ENCODE measurements at places on chromosomes 5 and 9.

GRCh38 chr5:126988021-126988569, 42.3 kb downstream of the MARCHF3 start:
- no peak for DNase-seq

DNA sequence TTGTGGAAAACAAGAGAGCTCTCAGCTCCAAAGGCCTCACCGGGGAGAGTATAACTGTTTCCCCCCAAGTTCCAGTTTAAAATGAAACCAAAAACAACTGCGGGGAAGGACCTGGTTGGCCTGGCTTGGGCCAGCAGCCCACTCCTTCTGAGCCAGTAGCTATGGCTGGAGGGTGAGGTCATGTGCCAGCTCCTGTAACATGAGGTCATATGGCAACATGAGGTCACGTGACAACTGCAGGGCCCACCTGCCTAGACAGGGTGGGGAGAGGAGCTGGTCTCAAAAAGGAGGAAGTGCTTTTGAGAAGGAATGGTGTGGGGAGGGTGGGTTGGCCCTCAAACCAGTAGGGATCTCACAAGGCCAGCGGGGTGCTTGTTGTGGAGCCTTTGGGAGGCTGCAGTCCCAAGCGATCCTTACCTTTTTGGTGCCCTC, 29.3 kb upstream of the CRB2 start:
- DNase-seq, result no peak

DNA sequence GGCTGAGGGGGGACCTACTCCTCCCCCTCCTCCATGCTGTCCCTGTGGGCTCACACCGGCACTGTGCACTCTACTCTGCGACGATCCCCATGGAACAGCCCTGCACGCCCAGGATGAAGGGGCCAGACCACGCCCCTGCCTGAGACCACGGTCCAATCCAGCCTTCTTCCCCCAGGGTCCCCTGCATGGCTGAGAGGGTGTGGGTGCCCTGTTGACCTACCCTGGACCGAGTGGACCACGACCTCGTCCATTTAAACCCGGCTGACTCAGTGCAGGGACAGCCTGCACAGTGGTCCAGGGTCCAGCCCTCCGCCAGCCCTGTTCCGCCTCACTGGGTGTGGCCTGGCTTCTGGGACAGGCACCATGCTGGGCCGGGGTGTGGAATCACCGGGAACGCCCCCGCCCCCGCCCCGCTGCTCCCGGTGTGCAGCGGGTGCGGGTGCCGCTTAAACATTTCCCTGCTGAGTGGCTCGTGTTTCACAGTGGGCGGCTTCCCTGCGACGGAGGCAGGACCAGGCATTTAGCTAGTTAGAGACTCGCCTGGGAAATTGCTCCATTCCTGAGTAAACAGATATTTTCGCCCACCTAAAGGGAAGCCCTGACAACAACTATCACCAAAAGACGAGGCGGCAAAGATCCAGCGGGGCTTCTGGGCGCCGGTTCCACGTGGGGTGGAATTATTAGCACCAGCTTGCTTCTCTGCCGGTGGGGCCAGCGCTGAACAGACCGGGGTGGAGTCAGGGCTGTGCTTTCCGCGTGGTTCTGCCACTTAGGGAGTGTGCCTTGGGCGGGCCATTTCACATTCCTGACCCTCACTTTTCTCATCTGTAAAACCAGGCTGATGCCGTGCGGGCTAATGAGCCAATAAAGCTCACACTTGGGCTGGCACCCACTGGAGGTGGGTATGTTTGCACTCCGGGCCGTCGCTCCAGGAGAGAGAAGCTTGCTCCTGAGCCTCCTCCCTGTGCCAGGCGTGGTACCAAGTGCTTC, 22.6 kb downstream of the DBH start:
- peak; percentile 63 for DNase-seq

DNA sequence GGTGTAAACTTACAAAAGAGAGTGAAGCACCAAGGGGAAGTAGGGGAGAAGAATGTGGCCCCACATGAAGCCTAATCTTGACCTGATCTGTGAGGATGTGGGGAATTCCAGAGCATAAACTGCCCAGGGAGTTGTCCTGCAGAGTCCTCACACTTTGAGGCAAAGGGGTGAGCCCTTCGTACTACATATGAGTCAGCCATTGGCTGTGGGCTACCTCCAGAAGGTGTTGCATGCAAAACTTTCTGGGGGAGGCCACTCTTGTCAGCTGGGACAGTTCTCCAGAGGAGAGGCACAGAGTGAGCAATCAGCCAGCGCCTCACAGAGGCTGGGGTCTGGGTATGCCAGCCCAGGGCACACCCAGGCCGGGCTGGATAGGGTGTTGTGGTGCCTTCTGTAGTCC, 98.1 kb upstream of the NMUR2 start:
- DNase-seq, result no peak

- no peak for DNase-seq
These were observed 670 bp downstream of the CCDC171 start for GRCh38 chr9:15553528-15553898.

GRCh38 chr9:124347206-124347967, 67.9 kb downstream of the PSMB7 start:
- peak; percentile 6 for DNase-seq

- peak; percentile 65 for DNase-seq
These were observed 246.5 kb downstream of the PTPRD start for GRCh38 chr9:10366171-10366779.

- peak; percentile 2 for DNase-seq
These were observed 102.2 kb upstream of the CLINT1 start for GRCh38 chr5:157961176-157961575.

DNA sequence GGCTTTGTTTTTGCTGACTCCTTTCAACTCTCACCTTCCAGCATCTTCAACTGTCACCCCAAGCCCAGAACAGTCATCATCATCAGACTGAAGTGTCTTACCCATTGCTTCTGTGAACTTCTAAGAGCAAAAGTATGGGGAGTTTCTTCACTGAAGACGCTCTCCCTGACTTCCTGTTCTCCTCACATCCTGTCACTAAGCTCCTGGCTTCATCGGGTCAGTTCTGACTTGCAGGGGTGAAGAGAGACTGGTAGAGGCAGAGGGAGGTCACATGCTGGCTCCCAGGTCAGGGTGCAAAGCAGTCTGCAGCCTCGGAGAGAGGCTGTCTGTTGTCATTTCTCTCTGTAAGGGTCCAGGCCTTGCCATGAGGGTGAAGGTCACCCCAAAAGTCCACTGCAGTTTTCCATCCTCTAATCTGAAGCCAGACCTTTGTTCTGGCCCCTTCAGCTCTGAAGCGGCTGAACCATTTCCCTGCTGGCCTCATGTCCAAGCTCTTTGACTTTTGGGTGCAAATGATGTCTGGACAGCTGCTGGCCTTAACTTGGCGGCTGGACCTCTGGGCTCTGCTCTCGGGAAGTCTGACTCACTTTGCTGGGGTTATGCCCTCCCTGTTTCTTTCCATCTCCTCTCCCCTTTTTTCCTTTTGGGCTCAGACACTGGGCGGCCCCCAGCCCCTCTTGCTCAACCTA, 305.0 kb downstream of the RAB3C start:
- DNase-seq, result no peak
